Fibroblast of mammary gland (primary cell): ENCODE measurements at places on chromosomes 6 and 20.
A peak's percentile ranks its signal among the peaks of the same experiment; 100 is the strongest.

GRCh38 chr20:2519115-2519809, 10.5 kb upstream of the ZNF343 start:
- DNase-seq: peak; percentile 58

DNA sequence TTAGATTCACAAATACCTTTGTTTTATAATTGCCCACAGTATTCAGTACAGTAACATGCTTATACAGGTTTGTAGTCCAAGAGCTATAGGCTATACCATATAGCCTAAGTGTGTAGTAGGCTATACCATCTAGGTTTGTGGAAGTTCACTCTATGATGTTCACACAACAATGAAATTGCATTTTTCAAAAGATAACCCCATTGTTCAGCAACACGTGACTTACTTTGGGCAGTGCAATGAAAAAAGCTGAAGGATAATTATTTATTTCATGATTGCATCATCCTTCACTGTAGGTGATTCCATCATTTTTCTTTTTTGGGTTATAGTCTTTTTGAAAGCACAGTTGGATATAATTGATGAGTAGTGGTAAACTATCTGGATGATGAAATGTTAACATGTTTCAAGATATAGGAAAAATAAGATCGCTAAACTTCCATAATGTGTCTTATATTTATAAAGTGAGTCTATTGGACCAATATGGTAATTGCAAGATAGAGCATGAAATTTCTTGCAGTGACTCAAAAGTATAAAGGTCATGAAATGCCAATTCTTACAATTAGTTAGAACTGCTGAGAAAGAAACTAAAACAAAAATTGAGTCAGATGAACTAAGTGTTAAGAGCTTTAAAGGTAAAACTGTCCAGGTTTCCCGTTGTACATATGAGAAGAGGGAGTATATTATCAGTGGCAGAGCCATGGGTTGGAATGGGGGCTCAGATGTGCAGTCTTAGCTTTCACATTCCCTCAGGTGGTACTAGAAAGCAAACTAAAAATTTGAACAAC, 164.4 kb downstream of the ZFAND3 start:
- DNase-seq: no peak

- DNase-seq: no peak
Observed at GRCh38 chr20:475463-476357, 13.4 kb upstream of the TBC1D20 start.

GRCh38 chr6:104958178-104959025, 1.5 kb downstream of the LIN28B start:
- no peak for DNase-seq

- peak; percentile 58 for DNase-seq
Observed at GRCh38 chr20:36792422-36792821, 18.9 kb upstream of the DSN1 start.
